ENCODE measurements at places on chromosomes 7 and 10.
A peak's percentile ranks its signal among the peaks of the same experiment; 100 is the strongest.

DNA sequence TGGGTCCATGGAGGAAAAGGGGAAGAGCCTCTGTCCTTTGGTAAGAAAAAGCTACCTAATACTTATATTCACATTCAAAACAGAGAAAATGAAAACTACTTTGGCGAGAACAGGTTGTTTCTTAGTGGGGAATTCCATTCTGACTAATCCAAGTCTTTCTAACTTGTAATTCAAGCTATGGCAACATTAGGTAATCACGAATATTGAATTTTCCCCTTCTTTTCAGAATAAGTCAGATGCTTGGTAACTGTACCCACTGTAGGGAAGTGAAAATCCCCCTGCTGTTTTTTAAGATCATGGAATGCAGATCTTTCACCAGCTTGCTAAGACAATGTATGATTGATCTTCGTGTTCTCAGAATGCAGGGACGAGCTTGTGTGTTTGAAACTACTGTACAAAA is 384.4 kb downstream of the TCERG1L start:
- DNase-seq = no peak

DNA sequence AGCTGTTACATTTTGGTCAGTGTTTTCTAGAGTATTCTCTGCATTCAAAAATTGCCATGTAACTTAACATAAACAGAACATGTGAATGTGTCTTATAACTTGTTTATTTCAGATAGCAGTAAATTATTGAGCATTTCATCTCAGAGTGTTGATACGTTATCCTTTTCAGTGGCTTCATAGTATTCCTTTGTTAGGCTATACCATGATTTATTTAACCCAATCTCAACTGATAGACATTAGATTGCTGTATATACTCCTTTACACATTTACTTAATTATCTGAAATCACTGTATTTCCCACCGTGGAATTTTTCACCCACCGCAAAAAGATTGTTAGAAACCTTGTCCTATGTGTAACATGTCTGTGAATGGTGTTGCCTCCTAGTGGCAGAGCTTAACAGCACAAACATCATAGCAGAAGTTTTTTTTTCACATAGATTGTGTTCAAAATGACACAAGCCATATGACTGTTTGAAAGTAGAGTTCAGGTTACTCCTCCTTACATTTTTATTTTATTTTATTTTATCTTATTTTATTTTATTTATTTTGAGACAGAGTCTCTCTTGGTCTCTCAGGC is 21.4 kb downstream of the SLF2 start:
- DNase-seq = no peak

- no peak for DNase-seq
Measured at GRCh38 chr7:25854608-25855497, 297.1 kb upstream of the NFE2L3 start.

- no peak for DNase-seq
Measured at GRCh38 chr10:494556-494955, 194.9 kb downstream of the DIP2C start.

- peak; percentile 89 for DNase-seq
Measured at GRCh38 chr7:130071701-130072622, 1.6 kb downstream of the KLHDC10 start.

- no peak for DNase-seq
Measured at GRCh38 chr7:79823246-79823951, 311.2 kb upstream of the GNAI1 start.

GRCh38 chr10:103199488-103199887 is 6.4 kb upstream of the NT5C2 start:
- DNase-seq = no peak

DNA sequence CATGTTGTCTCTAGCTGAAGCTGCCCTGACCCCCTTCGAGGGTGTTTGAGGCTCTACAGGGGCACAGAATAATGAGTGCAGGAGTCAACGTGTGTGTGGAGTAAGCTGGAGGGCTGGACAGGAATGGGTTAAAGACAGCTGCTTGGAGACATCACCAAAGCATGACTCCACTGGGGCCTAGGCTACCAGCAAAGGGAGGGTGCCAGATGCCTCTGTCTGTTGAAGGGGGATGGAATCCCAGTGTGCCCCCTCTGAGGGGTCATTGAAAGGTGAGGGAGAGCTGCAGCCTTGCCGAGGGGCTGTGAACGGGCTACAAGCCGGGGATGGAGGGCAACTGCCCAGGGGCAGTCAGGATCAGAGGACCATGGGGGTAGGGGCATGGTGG is 51.7 kb upstream of the PODXL start:
- no peak for DNase-seq

DNA sequence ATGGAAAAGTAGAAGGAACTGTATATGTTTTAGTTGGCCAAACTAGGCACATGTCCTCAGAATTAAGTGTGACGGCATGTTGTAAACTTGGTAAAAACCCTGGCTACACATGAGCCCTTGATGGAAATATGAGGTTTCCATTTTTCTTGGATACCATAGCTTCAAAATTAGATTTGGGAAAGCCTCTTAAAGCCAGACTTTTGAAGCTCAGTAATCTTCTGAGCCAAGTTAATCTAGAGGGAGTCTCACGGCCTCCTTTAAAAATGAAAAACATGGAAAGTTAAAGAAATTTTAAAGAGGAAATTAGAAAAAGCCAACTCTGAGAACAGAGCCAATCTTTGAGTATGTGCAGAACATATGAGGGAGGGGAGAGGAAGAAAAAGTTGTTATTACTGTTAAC is 376.0 kb downstream of the CTNNA3 start:
- DNase-seq = no peak

DNA sequence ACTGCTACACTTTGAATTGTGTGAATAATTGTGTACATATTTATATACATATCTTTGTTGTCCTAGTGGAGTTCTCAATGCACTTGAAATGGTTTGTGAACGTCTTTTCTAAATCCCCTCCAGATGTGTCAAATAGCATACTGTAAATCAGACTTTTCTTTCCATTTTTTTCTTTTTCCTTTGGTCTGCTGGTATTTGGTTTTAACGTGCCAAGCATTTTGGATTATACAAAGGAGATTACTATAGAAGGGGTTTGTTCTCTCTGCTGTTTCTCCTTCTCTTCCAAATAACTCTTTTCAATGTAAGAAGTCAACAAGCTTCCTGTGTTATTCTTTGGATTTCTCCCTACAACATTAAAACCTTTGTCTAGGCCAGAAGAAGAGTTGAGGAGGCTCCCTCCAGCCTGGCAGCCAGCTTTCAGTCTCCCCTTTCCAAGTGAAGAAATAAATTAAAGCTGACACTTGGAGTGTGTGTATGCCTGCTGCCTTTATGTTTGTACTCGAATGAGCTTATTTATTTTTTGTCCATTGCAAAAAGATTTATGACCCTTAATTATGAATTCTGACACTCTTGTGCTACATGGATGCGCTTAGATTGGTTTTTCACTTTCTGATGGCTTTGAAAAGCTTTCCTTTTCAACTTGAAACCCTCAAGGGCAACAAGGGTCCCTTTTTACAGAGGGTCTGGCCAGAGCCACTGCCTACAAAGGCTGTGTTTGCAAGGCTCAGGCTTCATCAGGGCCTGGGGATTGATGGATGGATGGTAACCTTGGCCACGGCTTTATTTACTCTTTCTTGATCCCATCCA is 107.8 kb downstream of the RAB18 start:
- DNase-seq = no peak

DNA sequence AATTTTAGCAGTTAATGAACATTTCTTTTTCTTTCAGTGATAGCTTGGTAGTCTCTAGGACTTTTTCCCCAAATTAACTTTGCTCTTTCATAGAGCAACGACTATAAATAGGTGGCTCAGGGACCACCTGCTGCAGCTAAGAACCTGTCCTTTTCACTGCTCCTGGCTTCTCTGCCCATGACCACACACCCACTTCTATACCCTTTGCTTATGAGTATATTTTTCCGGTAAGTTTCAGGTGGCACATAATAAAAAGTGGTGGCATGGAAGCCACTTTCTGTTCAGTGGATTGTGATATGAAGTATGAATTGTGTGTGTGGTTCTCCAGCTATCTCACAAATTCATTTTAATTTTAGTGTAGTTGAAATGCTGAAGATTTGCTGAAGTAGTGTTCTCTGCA is 1.2 kb downstream of the ING3 start:
- no peak for DNase-seq

DNA sequence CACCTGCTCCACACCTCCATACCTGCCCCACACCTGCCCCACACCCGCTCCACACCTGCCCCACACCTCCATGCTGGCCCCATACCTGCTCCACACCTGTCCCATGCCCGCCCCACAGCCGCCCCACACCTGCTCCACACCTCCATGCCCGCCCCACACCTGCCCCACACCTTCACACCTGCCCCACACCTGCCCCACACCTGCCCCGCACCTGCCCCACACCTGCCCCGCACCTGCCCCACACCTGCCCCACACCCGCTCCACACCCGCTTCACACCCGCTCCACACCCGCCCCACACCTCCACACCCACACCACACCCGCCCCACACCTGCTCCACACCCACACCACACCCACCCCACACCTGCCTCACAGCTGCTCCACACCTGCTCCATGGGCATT is 53.0 kb downstream of the PARP12 start:
- DNase-seq = no peak

- no peak for DNase-seq
Measured at GRCh38 chr10:64444163-64444562, 923.0 kb downstream of the REEP3 start.

DNA sequence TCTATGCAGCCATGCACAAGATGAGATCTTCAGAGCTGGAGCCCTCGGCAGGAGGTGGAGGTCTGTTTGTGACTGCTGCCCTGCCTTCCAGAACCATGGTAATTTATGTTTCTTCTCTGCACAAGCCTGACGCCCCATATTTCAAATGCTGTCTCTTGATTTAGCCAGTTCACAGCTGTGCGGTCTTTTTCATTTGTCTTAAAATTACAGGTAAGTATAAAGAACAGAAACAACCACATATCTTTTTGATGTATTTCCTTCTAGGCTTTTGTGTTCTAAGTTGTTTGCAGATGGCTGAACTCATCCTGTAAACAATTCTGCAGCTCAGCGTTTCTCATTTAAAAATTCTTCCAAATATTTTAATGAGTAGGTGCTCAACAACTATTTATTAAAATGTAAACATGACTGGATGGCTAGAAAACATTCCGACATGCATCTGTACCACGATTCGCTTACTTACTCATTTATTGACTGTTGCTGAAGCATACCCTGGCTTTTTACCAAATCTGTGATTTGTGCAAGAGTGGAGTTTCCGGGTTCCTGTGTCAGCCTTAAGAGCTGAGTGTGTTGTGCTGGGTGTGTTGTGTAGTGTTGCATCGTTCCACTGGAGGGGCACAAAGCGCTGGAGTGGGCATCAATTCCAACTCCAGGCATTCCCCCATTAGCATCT is 58.9 kb downstream of the PIP4K2A start:
- peak; percentile 60 for DNase-seq

DNA sequence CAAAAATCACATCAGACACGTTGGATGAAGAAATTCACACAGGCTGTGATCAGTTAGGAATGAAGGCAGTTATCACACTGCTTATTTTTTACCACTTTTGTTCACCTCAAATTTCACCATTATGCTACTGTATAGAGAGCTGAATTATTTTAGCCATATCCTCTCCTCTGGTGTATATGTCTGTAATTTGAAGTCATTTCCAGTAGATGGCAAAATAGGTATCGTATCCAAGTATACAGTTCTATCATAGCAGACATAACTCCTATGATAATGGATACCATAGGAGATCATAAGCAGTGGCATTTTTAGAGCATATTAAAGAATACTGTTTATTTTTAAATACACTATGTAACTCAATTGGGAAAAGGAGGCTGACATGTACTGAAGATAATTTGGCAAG is 909.7 kb downstream of the DNAJB9 start:
- DNase-seq = no peak

- no peak for DNase-seq
Measured at GRCh38 chr10:132269266-132270230, 38.2 kb downstream of the STK32C start.
